Natural killer cell treated with Interleukin-12 subunit alpha and Interleukin-12 subunit beta and Interleukin-15 and Interleukin-18, amount 100 ng/mL, for 72 hours (primary cell): ENCODE measurements at places on chromosomes 13 and 19. TPM values are rescaled to one million over a fixed set of nuclear protein-coding genes. Genes with fewer than 3 reads are reported as not detected.
A peak's percentile ranks its signal among the peaks of the same experiment; 100 is the strongest.

DNA sequence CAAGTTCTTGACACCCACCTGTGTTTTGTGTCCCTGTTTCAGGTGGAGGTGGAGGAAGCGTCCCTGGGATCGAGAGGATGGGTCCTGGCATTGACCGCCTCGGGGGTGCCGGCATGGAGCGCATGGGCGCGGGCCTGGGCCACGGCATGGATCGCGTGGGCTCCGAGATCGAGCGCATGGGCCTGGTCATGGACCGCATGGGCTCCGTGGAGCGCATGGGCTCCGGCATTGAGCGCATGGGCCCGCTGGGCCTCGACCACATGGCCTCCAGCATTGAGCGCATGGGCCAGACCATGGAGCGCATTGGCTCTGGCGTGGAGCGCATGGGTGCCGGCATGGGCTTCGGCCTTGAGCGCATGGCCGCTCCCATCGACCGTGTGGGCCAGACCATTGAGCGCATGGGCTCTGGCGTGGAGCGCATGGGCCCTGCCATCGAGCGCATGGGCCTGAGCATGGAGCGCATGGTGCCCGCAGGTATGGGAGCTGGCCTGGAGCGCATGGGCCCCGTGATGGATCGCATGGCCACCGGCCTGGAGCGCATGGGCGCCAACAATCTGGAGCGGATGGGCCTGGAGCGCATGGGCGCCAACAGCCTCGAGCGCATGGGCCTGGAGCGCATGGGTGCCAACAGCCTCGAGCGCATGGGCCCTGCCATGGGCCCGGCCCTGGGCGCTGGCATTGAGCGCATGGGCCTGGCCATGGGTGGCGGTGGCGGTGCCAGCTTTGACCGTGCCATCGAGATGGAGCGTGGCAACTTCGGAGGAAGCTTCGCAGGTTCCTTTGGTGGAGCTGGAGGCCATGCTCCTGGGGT lies 16.7 kb downstream of the PRAM1 start:
- peak overlapping the region; percentile 17 for H3K4me3 ChIP-seq
- H3K36me3 ChIP-seq: peaks cover 13% of the 10 kb centered on the region
- H3K27me3 ChIP-seq: no peaks in the 10 kb centered on the region
- no peak for DNase-seq
- H3K4me1 ChIP-seq: peaks cover 33% of the 10 kb centered on the region

- H3K27me3 ChIP-seq: peaks cover 7% of the 10 kb centered on the region
- H3K4me3 ChIP-seq: no peak overlapping the region
- H3K4me1 ChIP-seq: no peaks in the 10 kb centered on the region
- H3K36me3 ChIP-seq: no peaks in the 10 kb centered on the region
- DNase-seq: no peak
- H3K27ac ChIP-seq: no peak overlapping the region
Observed at GRCh38 chr13:24083722-24084421, 76.6 kb upstream of the SPATA13 start.

GRCh38 chr13:42333613-42334328 lies 61.8 kb downstream of the AKAP11 start:
- peak overlapping the region; percentile 1 for H3K27ac ChIP-seq
- H3K27me3 ChIP-seq: no peaks in the 10 kb centered on the region

- DNase-seq: no peak
- no peak overlapping the region for H3K27ac ChIP-seq
- no peaks in the 10 kb centered on the region for H3K4me1 ChIP-seq
- no peak overlapping the region for H3K4me3 ChIP-seq
- H3K27me3 ChIP-seq: no peaks in the 10 kb centered on the region
Observed at GRCh38 chr19:22545751-22546150, 88.4 kb upstream of the ZNF492 start.

- DNase-seq: peak; percentile 84
- H3K27me3 ChIP-seq: peaks cover 6% of the 10 kb centered on the region
- no peaks in the 10 kb centered on the region for H3K36me3 ChIP-seq
Observed at GRCh38 chr19:18932216-18932841, 8.7 kb downstream of the HOMER3 start.

The GSX1 gene
- total RNA-seq: not detected

The SHC2 gene
- total RNA-seq: 0.67 TPM

The MCF2L gene
- total RNA-seq: 0.74 TPM
